ENCODE measurements at places on chromosomes 2 and 18.

GRCh38 chr18:44089732-44090131 lies 591.0 kb upstream of the SETBP1 start:
- no peak for DNase-seq

DNA sequence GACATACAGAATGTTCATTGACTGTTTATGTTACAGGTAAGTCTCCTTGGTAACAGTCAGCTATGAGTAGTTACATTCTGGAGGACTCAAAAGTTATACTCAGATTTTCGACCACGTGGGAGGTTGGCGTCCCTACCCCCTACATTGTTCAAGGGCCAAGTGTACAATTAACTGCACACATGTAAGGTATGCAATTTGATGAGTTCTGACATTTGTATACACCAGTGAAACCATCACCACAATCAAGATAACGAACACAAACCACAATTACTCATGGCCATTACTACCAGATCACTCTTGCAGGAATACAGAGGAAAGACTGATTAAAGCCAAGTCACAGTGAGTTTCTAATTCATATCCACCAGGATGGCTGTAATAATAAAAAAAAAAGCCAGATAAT lies 39.6 kb upstream of the LDLRAD4 start:
- no peak for DNase-seq

DNA sequence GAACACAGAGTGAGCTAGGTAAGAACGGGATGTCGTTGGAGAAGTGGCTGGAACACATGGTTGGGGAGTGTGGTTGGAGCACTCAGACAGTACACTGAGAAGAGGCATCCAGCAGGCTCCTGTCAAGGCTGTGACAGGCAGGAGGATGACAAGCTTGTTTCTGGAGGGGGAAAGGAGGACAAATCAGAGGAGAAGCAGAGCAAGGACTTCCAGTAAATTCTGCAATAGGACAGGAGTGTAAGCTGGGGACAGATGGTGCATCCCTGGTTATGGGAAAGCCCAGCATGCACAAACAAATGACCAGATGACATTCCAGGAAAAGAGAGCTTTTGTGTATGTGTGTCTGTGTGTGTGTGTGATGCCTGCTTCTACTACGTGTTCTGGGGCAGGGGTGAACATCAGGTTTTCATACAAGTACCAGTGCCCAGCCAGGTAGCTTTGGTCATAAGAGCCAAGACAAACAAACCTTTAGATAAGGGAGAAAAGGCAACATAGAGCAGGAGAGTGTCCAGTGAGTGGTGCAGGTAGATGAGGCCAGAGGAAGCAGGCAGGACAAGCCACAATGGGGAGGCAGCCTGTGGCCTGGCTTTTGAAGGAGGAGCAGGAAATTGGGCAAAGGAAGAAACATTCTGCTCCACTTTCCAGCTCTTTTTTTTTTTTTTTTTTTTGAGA lies 32.1 kb upstream of the MAPK4 start:
- DNase-seq: no peak

DNA sequence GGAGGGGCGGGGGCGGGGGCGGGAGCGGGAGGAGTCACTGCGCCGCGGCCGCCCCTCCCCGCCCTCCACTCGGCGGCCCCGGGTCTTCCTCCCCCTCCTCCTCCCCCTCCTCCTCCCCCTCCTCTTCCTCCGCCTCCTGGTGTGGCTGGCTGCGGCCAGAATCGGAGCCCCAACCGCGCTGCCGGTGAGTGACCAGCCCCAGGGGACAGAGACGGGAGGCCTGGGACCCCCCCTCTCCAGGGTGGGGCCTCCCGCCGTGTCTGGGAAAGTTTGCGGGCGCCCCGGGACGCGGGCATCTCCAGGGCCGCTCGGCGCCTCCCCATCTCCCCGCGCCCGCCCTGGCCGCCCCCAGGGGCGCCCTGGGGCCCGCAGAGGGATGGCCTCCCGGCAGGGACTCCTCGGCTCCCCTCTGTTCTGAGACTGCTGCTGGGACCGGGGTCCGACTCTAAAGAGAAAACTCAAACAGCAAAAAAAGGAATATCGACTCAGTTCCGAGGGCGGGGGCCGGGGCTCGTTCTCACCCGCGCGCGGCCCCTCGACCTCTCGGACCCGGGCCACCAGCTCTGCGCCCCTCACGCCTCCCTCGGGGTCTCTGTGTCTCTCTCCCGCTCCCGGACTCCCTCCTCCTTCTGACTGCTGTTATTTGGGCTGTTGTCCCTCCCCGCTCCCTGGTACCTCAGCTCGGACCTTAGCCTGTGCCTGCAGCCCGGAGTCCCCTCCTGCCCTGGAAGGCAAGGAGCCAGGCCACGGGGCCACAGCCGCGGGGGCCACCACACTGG lies at the start of gene STON1:
Gene STON1 (plus strand): TSS at position 122 of the 779 bp plus-strand sequence. CDS start 50,480 bp downstream, outside the sequence.
- DNase-seq: peak; percentile 39

- DNase-seq: peak; percentile 71
These were observed 73.8 kb downstream of the HDAC4 start for GRCh38 chr2:239326831-239327535.

- no peak for DNase-seq
These were observed 21.8 kb downstream of the CFLAR start for GRCh38 chr2:201137505-201138400.

- no peak for DNase-seq
These were observed 127.3 kb downstream of the UPP2 start for GRCh38 chr2:158228943-158229508.

DNA sequence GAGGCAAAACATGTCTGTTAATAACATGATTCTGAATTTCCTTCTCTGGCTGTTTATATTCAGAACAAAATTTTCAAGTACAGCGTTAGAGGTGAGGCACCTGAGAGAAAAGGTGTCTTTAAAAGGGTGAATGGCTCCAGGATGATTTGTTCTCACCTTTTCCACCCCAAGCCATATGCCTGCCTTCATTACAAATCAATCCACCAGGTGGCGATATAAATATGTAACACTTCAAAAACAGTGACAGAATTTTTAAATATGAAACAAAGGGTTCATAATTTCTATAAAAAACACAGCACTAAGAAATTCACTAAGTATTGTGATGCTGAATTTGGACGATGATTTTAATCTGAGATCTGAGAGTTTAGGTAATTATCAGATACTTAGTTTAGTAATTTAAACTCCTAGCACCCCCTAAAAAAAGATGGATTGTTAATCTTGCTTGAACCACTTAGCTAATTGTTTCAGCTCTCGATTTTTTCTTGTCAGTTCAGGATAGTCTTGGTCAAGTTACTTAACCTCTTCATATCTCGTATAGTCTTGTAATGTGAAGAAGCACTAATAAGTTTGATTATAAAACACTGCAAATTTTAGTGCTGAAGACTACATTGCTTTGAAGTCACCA lies 528.8 kb downstream of the CPS1 start:
- no peak for DNase-seq

GRCh38 chr2:180191432-180192124 lies 184.5 kb upstream of the CWC22 start:
- DNase-seq: no peak

GRCh38 chr2:112817082-112817689 lies 19.4 kb downstream of the IL1B start:
- no peak for DNase-seq

DNA sequence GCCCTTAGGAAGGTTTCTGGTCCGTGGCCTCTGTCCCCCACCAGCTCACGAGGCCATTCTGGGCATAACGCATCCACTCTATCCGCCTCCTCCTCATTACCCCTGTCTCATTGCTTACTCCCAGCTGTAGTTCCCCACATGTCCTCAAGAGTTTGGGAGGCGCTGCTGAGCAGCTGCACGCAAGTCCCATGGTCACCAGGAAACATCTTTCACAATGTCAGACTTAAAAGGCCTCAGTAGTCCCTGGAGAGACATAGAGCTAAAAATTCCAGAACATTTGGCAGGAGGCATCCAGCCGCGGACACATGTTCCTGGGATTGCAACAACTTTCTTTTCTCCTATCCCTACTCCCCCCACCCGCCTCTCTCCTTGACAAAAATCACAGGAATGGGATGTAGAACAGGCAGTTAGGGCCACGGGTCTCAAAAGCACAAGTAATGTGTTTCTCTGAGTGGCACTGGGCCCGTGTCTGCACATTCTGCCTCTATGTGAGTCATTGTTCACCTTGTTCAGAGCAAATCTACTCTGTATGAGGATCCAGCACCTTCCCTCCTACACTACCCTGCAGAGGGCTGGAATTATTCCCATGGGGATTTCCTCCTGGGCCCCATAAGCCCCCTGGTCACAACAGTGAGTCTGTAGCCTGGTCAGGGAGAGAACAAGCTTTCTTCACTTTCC lies 8.1 kb downstream of the LBH start:
- peak; percentile 84 for DNase-seq

- no peak for DNase-seq
These were observed 74.6 kb downstream of the PID1 start for GRCh38 chr2:229196448-229196847.

- no peak for DNase-seq
These were observed 12.1 kb downstream of the MYT1L start for GRCh38 chr2:2318949-2319348.

DNA sequence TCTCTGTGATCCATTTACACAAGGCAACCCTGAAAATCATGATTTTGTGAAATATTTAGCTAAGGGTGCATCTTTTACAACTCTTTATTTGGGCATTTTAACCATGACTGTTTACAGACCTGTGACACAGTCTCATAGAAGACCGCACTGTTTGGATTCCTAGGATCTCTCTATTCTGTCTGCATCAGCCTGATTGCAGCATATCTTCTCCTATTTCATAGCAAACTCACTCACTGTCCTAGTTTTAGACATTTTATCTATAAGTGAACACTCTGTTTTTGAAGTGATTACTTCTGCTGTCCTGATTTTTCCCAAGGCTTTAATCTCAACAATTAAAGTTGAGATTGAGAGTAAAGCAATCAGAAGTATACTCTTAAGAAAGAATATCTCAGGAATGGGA lies 56.2 kb downstream of the CAVIN2 start:
- DNase-seq: no peak

DNA sequence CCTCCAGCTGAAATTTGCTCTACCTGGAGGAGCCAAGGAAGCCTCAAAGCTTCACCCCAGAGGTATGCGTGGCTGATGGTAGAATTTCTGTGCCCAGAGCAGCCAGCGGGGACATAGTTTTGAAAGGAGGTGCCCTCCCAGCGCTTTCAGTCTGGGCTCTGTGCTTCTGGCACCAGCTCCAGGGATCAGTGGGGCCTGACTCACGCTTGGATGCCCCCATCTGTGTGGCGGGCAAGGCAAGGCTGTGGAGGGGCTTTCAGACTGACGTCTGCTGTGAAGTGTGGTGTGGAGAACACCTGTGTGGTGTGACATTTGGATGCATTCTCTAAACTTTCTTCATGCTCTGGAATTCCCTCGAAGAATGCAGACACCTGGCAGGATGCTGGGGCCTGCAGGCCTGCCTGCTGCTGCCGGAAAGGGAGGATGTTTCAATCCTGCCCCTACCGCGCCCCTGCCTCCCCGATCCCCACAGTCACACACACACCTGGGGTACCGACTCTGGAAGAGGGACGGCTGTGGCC lies 84.1 kb downstream of the CTIF start:
- no peak for DNase-seq

DNA sequence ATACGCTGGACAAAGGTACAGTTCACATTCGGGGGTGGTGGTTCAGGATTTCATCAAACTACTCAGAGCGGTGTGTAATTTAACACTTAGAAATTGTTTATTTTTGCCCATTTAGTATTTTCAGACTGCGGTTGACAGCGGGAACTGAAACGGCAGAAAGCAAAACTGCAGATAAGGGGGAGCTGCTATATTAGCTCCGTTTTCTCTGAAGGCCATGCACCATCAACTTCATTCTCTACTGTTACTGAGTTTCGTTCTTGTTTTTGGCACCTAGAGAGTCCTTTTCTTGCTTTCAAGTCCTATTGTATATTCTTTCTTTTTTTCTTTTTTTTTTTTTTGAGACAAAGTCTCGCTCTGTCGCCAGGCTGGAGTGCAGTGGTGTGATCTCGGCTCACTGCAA lies 121.5 kb upstream of the SP3 start:
- no peak for DNase-seq

- DNase-seq: no peak
These were observed 1081.8 kb upstream of the TMEFF2 start for GRCh38 chr2:193276560-193276959.

GRCh38 chr2:167988296-167988695 lies 259.1 kb downstream of the STK39 start:
- DNase-seq: no peak

DNA sequence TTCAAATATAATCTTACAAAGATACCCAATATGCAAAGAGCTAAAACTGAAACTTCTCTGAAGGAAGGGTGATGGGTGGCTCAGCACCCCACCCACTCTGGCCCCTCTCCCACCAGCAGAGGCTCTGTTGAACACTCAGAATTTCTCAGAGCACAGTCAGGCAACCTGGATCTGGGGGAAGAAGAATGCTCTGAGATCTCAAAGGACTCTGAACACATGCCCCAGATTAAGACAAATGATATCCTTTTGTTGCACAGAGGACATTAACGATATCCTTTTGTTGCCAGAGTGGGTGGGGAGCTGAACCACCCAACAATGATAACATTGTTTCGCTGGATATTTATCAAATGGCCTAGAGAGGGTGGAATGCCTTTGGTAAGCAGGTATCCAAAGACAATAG lies 104.8 kb downstream of the LBH start:
- no peak for DNase-seq

DNA sequence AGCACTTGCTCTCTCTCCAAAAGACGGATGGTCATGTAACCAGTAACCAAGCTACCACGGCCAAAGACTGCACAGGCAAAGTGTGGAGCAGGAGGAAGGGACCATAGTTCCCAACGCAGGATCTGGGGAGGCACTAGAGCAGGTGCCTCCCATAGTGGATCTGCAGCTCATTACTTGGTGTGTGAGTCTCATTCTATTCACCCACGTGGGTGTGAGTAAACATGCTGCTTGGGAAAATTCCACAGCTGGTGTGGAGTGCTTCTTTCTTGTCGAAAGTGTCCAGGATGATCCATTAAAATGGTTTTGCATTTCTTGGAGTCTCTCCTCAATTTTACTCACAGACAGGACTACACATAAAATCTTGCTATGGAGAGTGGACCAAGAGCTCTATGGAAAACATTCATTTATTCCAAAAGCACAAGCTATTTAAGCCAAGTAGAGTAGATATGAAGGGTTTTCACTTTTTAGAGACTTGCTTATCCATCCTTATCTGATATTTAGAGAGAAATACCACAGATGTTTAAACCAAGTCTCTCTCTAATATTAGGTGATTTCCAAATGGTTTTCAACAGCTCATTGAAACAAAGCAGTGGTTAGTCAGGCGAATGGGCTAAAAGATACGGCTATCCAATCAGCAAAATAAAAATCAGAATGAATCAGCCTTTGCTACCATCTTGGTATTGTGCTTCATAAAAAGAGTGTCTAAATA lies 104.3 kb upstream of the CCDC195 start:
- no peak for DNase-seq

- DNase-seq: no peak
These were observed 24.1 kb downstream of the DYNC1I2 start for GRCh38 chr2:171711351-171711750.

- peak; percentile 93 for DNase-seq
These were observed 648 bp downstream of the ARID5A start for GRCh38 chr2:96537066-96537733.

GRCh38 chr18:28766721-28767120 lies 589.8 kb upstream of the CDH2 start:
- DNase-seq: no peak

GRCh38 chr2:97963880-97964279 lies 31.9 kb downstream of the TMEM131 start:
- DNase-seq: no peak

GRCh38 chr18:47737198-47737830 lies 193.1 kb downstream of the SMAD2 start:
- DNase-seq: no peak

GRCh38 chr2:34719206-34719605 lies 1120.1 kb upstream of the FAM98A start:
- no peak for DNase-seq

Data from CD4-positive, alpha-beta T cell treated with Interleukin-21 for 1 hour (primary cell).